ENCODE measurements at places on chromosomes 4 and X.

- no peak for DNase-seq
Observed at GRCh38 chr4:108834835-108835384, 72.1 kb upstream of the ETNPPL start.

DNA sequence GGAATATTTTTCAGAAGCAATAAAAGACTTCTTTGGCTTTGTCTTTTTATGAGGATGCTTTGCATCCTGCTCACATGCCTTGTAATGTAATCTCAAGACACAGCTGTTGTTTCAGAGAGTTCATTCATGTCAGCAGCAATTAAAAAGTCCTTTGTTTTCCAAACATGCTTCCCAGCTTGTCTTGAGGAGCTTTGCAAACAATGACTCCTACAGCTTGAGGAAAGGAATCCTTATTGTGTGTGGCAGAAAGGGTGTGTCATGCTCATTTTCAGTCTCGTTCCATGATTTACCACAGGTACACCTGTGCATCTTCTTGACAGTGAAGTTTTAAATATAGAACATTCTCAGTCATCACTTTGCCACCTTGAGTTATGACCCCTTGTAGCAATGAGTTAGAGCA is 139.2 kb upstream of the AADAT start:
- DNase-seq: no peak

DNA sequence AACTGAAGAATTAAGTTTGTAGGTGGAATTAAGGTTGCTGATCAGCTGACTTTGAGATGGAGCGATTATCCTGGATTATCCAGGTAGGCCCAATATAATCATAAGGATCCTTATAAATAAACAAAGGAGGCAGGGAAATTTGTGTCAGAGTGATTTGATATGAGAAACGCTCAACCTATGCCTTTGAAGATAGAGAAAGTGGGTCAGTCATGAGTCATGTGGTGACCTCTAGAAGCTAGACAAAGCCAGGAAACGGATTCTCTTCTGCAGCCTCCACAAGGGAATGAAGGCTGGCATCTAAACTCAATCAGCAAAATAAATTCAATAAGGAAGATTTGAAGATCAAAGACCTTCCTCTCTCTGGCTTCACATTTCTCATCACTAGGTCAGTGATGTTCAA is 41.5 kb upstream of the SMIM10 start:
- no peak for DNase-seq

- no peak for DNase-seq
Observed at GRCh38 chr4:48470137-48470536, 13.0 kb upstream of the SLC10A4 start.

DNA sequence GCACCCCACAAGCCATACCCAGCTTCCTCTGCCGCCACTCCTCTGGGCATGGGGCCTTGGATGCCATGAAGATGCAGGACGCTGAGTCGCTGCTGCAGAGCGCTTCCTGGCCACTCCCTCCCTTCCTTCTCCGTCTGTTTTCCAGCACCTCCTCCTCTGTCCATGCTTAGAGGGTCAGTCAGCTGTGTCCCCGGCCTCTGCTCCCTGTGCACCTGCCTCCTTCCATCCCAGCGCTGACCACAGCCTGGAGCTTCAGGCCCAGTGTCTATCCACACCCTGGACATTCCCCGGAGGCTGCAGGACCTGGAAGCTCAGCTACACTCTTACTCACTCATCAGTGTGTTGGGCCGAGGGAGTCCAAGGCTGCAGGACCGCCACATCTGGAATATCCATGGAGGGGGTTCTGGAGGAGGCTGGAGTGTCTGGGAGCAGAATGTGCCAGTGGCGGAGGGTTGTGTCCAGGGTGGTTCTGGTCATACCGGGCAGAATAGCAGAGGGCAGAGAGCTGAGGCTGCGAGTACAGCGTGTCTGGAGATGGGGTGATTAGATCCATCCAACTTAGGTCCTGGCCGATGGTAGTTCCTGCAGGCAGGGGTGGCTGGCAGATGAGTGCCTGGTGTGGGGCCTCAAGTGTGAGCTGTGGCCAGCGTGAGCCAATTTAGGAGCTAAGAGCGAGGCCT is 58.6 kb upstream of the ADRA2C start:
- DNase-seq: no peak

DNA sequence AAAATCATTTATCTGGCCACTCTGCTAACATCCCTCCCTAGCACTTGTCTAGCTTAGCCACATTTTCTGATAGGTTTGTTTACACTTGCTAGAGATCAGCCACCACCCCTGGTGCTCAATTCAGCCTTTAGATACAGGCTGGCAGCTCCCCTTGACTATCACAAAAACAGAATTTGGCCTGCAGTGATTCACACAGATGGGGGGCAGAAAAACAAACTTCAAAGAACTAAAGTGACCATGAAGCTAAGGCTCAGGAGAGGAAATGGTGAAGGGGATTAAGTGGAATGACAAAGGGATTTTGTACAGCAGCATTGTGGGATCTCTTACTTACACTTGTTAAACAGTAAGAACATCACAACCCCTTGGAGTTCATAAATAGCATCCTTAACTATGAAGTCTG is 1718.0 kb upstream of the PCDH7 start:
- no peak for DNase-seq

DNA sequence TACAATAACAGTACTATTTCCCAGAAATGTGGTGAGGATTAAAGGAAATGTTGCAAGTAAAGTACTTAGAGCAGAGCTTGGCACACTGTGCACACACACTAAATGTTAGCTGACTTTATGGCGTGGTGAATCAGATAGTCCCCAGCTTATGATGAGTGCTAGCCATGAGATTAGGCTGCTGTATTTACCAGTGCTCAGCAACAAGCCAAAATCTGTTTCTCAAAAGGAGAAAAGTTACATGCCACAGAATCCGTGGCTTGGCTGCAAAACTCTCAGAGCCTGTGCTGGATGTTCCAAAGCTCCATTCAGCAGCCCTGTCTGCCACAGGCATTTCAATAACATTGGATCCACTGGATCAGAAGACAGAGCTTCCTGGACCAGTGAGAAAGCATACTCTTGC is 12.8 kb upstream of the STBD1 start:
- DNase-seq: no peak

GRCh38 chr4:70706516-70706915 is 15.2 kb upstream of the RUFY3 start:
- DNase-seq: no peak

DNA sequence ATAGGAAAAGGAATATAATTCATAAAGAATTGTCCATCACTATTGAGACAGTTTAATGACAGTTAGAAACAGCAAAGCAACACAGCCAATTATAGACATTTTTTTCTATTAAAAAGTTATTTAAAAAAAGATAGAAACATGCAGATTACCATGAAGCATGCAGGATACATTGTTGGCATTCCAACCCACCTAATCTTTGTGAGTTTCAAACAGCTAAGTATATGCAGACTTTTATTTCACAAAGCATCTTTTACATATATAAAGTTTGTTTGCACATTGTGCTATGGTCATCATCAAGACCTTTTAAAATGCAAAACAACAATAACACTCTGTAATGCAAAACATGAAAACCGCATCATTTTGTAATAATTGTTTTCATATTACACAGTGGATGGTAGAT is 125.9 kb upstream of the ETNPPL start:
- no peak for DNase-seq
